LoVo (cell line): ENCODE measurements at places on chromosomes 2 and 18.

DNA sequence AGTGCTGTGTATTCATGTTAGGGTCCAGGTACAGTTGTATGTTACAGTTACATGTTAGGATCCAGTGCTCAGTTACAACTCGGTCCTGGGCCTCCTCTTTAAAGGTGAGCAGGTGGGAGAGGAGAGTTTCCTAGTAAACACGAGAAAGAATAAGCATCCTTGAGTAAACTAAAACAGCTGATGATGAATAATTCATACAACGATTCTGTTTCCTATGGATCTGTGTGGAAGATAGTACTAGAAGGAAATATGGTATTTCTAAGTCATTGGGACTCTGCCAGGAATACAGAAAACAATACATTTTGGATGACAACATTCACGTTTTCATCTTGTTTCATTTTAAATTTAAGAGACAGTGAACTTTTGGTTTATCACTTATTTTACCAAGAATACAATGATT is 29.5 kb downstream of the SNTG2 start:
- no peak for DNase-seq

DNA sequence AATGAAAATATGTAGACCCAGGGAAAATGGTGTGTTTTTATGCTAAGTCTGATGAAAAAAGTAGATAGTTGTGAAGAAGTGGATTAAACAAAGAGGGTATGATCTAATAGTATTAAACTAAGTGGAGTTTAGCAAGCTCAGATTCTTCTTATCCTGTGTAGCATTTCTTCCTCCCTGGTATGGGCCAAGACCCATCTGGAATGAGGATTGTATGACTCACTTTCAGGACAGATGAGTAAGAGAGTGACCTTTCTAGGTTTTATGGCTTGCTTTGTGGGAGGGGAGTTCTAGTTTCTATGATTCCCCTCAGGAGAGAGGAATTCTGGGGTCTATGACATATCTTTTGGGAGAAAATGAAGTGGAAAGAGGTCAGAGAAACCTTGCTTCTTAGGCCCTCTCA is 550.1 kb downstream of the SPAG16 start:
- DNase-seq: no peak

GRCh38 chr2:58106896-58107295 is 60.3 kb downstream of the VRK2 start:
- DNase-seq: no peak

DNA sequence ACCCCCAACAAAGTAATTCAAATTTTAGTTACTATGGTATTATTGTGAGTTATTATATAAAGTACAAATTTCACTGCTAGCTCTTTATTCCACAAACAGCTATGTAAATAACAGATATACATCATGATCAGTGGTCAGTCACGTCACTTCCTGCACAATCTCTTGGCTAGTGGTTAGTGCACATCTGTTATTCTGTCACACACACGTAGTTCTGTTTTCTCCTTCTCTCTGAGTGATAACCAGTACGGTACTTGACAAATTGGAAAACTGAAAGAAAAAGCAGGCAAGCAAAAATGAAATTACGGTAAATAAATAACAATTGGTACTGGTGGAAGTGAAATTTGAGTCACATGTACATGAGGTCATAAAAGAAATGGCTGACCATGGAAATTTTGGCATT is 728.7 kb downstream of the CCDC85A start:
- no peak for DNase-seq

DNA sequence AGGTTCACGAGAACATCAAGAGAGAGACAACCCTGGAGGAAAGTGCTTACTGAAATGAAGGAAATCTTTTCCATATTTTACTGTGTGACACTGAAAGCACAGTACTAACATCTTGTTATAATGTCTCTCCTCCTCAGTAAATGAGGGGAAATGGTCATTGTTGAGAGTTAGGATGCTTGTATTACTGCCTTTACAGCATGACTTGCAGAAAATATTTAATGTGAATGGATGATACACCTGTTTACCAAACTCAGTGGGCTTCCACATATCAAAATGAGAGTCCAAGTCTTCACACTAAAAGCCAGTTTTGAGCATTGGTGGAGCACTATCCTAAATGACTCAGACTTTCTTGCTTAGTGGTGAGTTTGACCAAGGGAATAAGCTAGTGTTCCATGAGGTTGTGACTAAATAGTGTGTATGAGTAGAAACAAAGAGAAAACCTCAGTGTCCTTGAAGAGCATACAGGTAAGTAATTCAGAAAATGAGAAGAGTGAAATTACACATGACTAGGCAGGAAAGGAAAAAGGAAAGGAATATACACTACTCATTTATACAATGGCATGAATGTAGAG is 930.7 kb upstream of the CELF4 start:
- no peak for DNase-seq

DNA sequence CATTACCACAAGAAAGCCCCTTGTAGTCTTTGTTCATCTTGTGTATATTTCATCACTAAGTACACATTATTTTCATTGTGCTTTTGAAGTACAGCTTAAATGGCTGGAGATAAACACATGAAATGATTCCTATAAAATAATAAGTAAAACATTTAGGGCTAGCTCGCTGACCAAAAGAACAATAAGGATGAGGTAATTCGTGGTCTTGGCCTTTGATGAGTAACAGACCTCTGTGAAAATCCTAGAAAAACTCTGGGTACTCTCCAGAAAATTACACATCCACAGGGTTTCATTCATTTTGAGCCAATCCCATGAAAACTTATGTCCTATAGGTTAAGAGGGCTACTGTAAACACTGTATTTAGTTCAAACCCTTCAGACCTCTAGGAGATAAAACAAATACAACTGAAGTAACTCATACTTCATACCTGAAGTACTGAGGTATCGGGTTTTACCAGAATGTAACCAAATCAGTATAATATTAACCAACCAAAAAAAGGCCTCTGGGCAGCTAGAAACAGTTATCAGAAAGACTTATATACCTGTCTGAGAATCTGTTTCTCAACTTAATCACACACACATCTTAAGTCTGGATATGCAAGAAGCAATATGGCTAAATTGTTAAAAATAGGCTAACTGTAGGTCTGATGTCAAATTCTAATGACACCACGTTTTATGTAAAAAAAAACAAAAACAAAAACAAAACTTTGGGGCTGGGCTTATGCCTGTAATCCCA is 31.0 kb downstream of the CFAP36 start:
- no peak for DNase-seq

GRCh38 chr2:162282765-162283425 is 35.6 kb downstream of the IFIH1 start:
- no peak for DNase-seq

- no peak for DNase-seq
These were observed at the start of gene CDH19 for GRCh38 chr18:66603941-66604627. Gene CDH19, minus strand, starts transcription at chr18:66604090. Its CDS starts 31,886 bp downstream, at chr18:66572204.

GRCh38 chr2:150882751-150883612 is 378.7 kb downstream of the RBM43 start:
- DNase-seq: no peak

GRCh38 chr2:72211350-72211749 is 63.7 kb upstream of the CYP26B1 start:
- DNase-seq: peak; percentile 21

DNA sequence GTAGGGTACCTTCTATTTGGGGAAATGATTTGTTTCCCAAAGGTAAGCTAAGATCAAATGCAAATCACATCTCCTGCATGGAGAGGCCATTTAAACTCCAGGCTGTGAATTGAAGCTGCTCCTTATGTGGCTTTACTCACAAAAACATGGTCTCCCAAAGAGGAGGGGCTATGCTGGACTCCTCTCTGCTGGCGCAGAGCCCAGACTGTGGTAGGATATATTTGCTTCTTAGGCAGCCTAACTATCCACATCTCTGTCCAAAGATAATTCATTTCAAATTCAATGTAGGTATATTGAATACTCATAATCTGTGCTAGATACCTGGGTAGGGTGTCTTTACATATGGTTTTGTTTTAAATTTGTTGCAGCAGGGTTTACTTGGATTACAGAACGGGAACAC is 358.5 kb downstream of the ALK start:
- DNase-seq: no peak

DNA sequence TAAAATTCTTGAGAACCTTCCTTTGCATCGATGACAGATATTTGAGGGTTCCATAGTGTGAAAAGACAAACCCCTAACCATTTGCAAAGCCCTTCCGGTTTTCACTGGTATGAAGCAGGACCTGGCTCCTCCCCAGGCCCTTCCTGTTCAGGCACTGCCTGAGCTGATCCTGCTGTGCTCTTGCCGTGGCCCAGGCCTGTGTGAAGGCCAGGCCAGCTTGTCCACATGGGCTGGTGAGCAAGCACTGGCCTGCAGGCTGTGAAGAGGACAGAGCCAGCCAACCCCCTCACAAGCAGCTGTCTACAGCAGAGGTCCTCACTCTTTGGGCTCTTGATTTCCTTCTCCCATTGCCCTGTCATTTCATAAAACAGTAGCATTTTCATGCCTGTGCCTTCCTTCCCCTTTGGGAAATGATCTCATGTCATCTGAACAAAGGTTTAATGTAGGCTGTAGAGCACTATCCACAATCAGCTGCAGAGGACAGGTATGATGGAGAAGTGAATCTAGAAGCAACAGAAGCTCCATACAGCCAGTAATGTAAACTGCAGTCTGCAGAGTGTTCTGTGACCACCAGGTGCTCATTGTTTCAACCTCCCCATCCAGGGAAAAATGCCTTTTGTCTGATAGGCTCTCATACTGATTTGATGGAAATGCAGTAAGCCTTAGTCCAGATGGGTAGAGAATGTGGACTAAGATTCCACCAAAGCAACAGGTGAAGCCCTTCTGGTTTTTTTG is 19.8 kb downstream of the MPHOSPH10 start:
- no peak for DNase-seq

DNA sequence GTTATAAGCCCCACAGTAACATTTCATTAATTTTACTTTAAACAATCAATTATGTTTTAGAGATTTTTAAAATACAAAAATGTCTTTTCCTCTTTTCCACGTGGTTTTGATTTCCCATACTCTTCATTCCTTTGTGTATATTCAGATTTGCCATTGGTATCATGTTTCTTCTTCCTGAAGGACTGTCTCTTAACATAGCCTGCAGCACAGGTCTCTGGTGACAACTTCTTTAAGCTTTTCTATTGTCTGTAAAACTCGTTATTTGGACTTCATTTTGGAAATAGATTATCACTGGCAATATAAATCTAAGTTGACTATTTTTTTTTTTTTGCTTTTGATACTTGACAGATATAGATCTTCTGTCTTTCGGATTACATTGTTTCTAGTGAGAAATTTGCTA is 115.2 kb upstream of the KLHL29 start:
- DNase-seq: no peak

DNA sequence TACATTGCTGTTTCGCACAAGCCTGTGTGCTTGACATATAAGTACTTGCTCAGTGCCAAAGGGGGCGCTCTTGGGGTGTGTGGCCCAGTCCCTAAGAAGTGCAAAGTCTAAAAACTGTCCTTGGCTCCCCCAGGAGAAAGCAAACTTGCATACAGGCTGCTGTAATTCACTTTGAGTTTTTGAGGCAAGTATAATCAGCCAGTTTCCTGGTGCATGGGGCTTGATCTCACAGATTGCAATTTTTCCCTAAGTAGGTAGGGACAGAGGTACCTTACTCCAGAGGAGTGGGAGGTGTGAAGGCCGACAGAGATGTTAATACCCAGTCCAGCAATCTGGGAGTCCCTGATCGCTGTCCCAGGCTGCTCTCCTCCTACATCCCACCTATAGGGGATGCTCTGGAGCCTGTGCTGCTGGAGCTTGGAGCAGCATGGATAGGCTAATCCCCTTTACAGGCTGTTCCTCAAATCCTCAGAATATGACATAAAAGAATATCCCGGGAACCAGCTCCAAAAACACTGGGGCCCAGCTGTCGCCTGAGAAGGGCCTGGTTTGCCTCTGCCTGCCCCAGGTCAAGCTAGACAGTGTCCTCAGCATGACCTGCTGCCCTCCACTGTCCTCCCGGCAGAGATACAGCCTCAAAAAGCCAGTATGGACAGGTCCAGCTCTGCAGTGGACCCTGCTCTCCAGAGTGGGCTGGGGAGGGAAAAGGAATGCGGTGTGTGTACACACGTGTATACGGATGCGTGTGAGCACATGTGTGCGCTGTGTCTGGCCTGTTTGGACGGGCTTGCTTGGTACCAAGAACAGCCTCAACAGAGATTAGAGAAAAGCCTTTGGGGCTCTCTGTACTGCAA is 136.5 kb upstream of the HAAO start:
- DNase-seq: peak; percentile 19

- DNase-seq: no peak
These were observed 58.3 kb downstream of the ADNP2 start for GRCh38 chr18:80167331-80167730.

- DNase-seq: no peak
These were observed 10.9 kb downstream of the CCDC68 start for GRCh38 chr18:54948350-54948837.

DNA sequence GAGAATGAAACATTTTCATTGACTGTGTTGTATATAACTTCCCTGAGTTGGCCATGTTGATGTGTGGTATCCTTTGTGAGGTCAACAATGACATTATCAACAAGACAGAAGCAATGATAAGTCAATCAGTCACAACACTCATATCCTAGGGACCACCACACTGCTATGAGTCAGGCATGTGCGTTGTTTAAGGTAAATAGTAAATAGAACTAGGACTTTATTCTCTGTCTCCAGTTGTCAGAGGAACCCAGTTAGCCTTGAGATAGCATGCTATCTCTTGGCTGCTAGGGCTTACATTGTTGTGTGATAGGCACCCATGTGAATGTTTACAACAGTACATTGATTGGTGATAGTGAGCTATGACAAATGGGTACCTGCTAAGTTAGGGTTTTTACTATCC is 37.3 kb downstream of the GPD2 start:
- no peak for DNase-seq

- DNase-seq: no peak
These were observed 10.1 kb downstream of the BCL2 start for GRCh38 chr18:63309422-63309821.

DNA sequence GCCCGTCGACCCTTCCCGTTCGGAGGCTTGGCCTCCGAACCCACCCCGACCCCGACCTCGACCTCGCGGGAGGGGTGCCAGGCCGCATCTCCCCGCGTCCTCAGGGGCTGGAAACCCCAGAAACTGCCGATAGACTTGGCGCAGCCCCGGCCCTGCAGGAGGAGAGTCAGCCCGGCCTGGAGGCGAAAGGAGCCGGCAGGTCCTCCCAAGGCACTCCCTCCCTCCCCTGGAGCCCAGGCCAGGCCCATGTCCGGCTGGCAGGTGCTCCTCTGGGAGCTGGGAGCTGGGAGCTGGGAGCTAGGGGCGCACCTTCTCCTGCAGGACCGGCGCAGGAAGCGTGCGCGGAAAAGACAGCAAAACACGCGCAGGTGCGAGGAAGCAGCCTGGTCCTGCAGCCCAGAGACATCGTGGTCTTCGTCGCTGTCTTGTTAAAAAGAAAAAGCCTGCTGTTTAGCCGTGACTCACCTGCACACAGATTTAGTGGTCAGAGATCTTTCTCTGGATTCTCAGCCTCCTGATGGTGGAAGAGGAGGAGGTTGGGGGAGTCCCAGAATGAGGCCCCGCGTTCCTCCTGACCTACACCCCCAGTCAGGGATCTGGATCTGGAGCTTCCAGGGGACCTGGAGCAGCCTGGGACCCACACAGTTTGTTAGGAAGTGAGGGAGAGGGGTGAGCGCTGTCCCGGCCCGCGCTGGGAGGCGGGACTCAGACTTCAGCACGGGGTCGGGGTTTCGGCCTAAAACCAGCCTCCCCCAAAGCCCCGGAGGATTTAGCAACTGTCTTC is 660 bp upstream of the MBP start:
- no peak for DNase-seq

- DNase-seq: no peak
These were observed 103.9 kb downstream of the MAPK4 start for GRCh38 chr18:50663626-50664441.
